ENCODE measurements at places on chromosomes 4 and X. TPM values are rescaled to one million over a fixed set of nuclear protein-coding genes. Genes with fewer than 3 reads are reported as not detected.
A peak's percentile ranks its signal among the peaks of the same experiment; 100 is the strongest.

GRCh38 chrX:131762802-131763234 lies 218.9 kb downstream of the OR13H1 start:
- peak; percentile 80 for DNase-seq

DNA sequence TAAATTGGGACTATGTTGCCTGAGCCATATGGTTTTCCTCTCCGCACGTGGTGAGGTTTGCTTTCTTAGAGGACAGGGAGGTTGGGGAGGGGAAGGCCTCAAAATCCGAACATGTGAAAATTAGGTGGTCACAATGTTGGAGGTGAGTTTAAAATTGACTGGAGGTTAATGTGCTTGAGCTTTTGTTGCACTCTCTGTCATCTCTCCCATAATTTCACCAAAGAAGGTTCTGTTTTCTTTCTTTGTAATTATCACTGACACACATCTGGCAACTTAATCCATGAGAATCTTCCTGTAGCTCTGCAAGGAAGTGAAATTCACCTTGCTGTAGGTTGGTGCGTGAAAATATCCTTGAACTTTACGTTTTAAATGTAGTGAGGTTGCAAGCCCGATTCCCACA lies 225.5 kb downstream of the PDGFC start:
- DNase-seq: no peak

- no peak for DNase-seq
Measured at GRCh38 chr4:86014599-86014998, 345.3 kb downstream of the MAPK10 start.

DNA sequence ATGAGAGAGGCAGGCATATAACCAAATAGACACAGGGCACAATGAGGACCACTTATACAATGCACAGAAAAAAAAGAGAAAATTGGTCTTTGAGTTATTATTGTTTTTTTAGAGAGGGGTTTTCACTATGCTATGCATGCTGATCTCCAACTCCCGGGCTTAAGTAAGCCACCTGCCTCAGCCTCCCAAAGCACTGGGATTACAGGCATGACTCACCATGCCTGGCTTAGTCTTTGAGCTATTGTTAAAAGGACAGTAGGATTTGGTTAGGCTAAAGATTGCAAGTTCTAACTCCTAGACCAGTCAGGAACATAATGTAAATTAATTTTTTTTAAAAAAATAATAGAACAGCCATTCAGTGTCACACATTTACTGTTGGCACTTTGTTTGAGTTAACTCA lies 340.1 kb downstream of the GPAT3 start:
- DNase-seq: no peak

- no peak for DNase-seq
Measured at GRCh38 chr4:181958446-181958845, 284.8 kb upstream of the TENM3 start.

MID2 gene
- total RNA-seq: 20.0 TPM

GRCh38 chrX:125003746-125004446 lies 315.8 kb upstream of the TEX13C start:
- DNase-seq: no peak

DNA sequence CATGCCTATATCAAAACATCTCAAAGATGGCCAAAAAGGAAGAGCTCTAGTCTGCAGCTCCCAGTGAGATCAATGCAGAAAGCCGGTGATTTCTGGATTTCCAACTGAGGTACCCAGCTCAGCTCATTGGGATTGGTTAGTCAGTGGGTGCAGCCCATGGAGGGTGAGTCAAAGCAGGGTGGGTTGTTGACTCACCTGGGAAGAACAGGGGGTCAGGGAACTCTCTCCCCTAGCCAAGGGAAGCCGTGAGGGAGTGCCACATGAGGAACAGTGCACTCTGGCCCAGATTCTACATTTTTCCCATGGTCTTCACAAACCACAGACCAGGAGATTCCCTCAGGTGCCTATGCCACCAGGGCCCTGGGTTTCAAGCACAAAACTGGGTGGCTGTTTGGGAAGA lies 57.3 kb upstream of the FGF16 start:
- DNase-seq: no peak

DNA sequence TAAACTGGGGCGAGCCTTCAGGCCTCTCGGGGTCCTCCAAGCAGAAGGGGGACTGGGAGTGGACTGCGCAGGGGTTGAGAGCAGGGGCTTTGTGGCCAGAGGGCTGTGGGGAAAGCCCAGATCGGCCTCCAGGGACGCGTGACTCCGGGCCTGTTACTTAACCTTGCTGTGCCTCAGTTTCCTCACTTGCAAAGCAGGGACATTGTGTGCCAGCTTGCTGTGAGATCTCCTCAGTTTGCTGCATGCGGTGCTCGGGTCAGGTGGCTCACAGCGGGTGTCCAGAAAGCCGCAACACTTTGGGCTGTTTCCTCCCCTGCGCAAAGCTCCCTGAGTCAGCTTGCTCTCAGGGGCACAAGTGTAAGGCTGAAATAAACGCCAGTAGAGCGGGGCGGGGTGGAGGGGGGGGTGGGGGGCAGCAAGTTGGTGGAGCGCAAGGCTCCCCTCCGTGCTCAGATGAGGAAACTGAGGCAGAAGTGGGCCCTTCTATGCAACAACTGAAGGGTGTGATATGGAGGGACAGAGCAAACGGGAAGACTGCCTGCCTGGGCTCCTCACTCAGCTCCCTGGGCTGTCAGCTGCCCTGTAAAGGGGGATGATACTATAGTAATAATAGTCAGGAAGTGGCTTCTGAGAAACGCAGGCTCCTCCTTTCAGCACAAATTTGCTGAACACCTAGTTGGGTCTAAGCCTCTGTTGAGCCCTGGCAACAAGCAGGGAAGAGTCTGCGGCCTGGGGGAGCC lies 101.0 kb downstream of the HMX1 start:
- no peak for DNase-seq

DNA sequence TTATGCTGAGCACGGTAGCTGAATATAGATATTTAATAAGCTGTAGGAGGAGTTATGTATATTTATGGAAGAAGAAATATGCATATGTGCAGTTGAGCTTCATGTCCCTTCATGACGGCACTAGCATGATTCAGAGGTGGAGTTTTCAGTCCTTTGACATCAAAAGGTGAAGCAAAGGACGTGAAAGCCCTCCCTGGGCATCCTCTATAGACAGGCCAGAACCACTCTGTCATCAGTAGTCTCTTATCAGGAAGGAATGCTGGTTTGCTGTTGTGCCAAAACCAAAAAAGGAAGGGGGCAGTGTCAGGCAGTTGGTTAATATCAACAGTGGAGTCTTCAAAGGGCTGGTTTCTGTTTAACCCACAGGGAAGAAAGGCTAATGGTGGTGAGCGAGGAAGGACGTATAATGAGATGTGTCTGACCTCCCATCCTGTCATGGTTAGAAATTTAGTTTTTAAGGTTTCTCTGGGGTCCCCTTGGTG lies 23.5 kb upstream of the IL2 start:
- no peak for DNase-seq

GRCh38 chrX:6667048-6667768 lies 132.3 kb upstream of the VCX3A start:
- DNase-seq: no peak

SMIM43 gene
- not detected for total RNA-seq

GRCh38 chrX:154719132-154719675 lies 31.7 kb downstream of the GAB3 start:
- DNase-seq: peak; percentile 47

DNA sequence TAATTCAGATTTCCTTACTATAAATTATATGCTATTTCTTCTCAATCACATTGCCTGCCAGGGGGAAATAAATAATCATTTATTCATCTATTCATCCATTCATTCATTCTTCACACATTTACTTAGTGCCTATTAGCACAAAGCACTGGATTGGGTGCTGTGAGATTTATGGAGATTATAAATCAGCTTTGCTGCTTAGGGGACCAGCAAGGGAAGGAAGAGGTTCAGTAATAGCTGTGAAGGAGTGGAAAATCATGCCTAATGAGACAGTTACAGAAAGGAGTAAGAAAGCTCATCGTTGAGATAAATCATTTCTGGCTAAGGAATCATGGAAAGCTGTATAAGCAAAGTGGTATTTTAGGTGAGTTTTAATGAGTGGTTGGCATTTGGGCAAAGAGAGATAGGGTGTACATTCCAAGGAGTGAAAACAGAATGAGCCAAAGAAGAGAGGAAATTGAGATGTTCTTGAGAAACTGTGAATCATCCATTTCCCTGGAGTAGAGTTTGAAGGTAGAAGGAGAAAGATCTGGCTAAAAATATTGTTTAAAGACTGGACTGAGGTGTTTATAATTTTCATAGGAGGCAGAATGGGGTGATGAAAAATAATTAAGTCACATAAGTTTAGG lies 9.6 kb downstream of the ARSJ start:
- DNase-seq: no peak

GRCh38 chr4:144288011-144288903 lies 147.7 kb upstream of the GYPA start:
- DNase-seq: no peak

DNA sequence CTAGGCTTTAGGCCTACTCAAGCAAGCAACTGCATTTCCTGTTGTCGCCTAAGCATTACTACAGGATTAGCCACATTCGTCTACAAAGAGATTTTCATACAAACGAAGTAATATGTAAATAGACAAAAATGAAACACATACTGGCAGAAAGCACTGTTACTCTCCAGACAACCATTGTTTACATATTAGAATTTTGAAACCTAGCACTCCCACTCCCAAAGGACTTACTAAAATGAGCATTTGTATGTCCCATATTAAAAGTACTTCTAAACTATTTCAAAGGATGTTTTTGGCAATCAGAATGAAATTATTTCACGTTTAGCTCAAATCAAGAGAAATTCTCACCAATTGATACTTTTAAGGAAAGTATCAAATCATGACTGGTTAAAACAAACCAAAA lies 570.8 kb downstream of the PRR32 start:
- no peak for DNase-seq

DNA sequence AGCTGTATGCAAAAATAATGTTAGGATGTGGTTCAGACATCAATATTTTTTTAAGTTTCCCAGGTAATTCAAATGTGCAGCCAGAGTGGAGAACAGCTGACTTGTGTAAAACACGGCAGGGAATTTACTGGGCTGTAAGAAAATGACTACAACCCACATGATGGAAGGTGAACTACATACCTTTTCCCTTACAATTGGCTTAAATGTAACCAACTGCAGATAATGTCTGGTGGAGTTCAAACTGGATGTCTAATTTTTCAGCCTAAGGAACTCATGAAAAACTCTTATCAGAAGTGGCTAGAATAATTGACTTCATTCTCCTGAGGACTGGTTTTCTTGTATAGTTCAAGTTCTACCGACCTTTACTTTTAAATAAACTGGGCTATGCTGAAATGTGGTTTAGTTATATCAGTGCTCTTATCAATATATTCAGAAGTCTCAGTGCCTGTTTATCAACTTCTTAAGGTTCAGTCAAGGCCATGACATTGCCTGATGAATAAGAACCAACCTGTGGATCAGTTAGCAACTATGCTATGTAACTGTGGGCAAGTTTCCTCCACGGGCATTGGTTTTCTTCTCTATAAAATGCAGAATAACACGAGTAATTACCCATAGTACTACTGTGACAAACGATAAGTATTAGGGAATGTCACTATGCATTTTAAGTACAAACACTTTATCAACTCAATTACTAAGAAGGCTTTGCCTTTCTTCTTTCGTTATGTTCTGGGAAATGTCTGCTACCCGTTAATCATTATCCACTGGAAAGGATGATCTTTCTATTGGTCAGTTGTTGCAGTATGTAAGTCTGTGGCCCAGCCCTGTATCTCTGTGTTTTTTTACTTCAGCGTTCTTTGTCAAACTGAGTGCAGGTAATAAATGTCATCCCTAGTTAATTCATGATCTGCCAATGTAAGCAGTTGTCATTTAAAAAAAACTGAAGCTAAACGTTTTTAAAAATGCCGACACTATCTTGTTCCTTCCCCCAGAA lies 181.6 kb downstream of the PCDH7 start:
- no peak for DNase-seq

- DNase-seq: no peak
Measured at GRCh38 chrX:80312448-80312847, 107.8 kb upstream of the TENT5D start.

DNA sequence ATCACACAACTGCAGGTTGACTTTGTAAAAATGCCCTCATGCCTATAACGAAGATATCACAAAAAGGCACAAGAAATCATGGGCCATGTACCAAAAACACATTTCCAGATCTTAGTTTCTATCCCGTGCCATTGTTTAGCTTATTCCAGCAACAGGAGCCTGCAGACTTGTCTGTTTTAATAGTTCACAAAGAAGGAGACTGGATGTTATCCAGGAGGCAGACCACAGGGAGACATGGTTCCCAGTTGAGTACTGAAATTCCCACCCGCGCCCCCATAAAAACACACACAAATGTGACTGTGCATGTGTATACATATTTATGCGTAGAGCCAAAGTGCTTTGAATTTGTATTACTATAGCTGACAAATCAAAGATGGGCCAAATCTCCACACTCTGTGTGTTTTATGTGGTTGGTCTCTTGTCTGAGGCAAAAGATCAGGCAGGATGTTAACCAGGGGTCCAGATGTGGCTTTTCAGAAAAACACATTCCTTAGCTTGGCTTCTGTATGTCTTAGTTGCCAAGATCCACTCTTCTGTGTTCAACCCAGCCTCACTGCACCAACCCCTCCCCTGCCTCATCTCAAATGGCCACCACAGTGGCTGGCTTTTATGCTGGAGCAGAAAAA lies 469.2 kb upstream of the DIPK2B start:
- DNase-seq: no peak

GRCh38 chr4:100087743-100088142 lies 102.5 kb downstream of the DDIT4L start:
- DNase-seq: no peak

- DNase-seq: no peak
Measured at GRCh38 chr4:158172261-158173258, at the start of gene GASK1B. Gene GASK1B, minus strand, starts transcription at chr4:158173025. Its CDS starts 1,650 bp downstream, at chr4:158171375.

DNA sequence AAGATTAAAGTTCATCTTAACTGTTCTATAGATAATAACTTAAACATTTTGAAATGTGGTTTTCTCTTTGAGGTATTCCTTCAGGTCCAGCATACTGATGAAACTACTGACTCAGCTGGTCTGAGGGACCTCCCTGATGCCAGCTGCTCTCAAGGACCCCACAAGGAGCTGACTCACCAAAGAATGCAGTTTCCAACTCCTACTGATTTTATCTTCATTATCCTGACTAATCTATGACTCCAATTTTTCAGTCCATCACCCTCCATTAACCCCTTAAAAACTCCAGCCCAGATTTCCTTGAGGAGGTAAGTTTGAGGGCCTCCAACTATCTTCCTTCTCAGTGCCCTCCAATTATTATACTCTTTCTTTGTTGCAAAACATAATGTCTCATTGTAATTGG lies 1.4 kb upstream of the UGT2B4 start:
- no peak for DNase-seq

TMSB15A gene
- total RNA-seq: not detected

DNA sequence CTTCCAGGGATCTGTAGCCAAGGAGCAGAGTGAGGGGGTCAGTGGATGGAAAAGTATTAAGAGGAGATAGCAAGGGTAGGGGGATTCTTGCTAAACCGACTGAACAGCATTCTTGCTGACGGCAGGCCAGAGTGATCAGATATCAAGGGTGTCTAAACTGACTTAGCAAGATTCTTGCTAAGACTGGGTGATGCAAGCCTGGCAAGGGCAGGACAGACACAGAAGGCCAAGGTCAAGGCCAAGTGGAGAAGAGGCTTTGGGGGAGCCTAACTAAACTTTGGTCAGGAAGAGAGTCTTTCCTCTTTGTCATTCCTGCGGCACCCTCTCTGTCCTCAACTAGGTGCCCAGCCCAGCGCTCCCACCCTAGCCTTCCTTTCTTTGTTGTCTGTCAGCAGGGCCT lies 799 bp downstream of the XPNPEP2 start:
- DNase-seq: no peak

- no peak for DNase-seq
Measured at GRCh38 chr4:73662709-73663546, 42.7 kb upstream of the RASSF6 start.

- DNase-seq: no peak
Measured at GRCh38 chr4:120132935-120133334, 66.3 kb upstream of the MAD2L1 start.

SUPT20HL1 gene
- not detected for total RNA-seq

All from CD4-positive, alpha-beta memory T cell (primary cell).